ENCODE measurements at places on chromosomes 7 and 10.

DNA sequence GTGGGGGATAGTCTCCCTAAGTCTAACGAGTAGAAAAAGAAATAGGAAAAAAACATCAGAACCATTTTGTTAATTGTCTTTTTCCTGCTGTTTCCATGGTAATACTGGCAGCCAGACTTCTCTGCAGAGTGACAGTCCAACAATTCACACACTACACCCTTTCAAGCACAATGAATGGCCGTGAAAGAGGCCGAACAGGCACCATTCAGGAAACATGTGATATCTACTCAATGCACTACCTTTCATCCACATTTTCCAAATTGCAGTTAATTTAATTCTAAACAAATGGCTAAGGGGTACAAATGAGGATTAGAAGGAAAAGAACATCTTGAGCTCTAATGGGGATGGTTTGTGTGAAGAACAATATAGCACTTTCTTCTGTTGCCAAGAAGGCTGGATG lies 358.5 kb upstream of the ANKRD30A start:
- no peak for DNase-seq

- DNase-seq, result peak; percentile 69
Measured at GRCh38 chr7:35985126-35985754, 167.8 kb upstream of the EEPD1 start.

DNA sequence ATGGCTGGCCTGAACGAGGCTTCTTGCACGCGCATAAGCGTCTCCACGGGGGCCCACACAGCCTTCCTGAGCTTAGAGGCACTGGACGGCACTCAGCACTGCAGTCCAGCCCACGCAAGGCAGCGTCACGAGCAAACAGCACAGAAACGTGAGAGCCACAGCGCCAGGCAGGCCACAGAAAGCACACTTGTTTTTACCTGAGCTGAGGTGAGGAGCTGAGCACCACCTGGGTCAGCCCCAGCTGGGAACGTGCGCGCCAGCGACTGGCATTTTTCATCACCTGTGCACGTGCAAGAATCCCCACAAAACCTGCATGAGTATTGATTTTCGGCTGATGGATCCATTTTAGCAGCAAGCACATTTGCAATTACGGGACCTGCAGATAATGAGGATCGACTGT lies 26.7 kb downstream of the IQCE start:
- no peak for DNase-seq

DNA sequence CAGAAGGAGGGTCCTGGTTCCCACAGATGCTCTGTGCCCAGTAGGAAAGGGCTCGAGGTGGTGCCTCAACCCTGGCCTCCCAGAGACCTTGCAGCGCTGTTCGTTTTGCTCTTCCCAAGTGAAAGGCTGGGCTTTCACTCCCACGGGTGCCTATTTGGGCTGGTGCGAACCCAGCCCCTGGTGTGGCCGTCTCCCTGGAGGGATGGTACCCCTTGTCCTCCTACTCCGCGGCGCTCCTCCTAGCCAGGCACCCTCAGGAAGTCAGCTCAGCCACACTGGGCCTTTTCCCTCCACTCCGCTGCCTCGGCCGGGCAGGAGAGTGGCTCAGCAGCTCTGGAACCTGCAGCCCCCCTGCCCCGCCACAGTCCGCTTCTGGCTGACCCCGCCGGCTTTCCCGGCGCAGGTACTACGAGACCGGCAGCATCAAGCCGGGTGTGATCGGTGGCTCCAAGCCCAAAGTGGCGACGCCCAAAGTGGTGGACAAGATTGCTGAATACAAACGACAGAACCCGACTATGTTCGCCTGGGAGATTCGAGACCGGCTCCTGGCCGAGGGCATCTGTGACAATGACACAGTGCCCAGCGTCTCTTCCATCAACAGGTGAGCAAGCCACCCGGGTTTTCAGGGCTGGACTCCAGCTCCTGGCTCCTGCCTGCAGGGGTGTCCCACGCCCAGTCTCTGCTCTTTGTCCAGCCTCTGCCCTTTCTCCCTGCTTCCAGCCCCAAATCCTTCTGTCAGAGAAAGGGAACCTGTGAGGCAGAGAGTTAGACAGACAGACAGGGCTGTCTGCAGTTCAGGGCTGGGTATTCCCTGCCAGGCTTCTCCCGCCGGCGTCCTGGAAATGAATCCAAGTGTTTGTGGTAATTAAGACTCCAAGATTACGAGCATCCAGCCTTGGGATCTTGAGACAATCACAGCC lies 5.2 kb downstream of the PAX2 start:
- no peak for DNase-seq

DNA sequence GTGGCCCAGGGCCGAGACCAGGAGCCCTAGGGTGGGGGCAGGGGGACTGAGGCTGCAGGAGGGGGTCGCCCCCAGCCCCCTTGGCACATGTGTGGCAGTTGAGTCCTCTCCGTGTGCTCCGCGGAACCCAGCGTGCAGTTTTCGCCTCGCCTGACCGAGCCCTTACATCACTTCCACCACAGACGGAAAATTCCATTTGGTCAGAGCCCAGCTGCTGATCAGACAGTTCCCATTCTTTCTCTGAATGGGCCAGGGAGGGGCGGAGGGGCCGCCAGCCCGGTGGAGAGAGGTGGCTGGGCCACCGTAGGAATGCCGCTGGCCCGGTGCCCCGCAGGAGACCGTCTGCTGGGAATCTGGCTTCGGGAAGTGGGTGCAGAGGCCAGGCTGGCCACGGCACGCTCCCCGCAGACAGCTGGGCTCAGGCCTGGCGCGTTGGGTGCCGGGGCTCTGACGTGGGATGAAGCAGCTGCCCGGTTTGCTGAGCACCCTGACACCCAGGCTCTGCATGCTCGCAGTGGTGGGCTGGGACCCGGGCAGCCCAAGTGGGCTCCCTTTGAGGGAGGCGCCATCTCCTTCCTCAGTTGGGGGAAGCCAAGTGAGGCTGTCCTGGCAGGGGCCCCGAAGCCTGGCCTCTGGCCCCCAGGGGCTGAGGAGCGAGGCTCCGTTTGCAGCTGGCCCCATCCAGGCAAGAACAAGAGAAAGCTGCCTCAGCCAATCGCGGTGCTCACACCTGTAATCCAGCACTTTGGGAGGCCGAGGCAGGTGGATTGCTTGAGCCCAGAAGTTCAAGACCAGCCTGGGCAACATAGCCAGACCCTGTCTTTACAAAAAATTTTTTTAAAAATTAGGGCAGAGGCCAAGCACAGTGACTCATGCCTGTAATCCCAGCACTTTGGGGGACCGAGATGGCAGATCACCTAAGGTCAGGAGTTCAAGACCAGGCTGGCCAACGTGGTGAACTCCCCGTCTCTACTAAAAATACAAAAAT lies 9.9 kb downstream of the TTYH3 start:
- no peak for DNase-seq

DNA sequence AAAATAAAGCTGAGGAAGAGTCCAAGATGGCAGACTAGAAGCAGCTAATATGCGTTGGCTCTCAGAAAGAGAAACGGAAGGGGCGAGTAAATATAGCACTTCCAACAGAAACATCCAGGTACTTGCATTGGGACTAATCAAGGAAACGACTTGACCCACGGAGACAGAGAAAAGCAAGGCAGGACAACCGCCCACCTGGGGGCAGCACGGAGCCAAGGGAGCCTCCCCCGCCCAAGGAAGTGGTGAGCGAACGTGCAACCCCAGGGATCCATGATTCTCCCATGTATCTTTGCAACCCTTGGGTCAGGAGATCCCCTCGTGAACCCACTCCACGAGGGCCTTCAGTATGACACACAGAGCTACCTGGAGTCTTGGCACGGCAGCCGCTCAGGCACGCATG lies 45.4 kb upstream of the GRM3 start:
- no peak for DNase-seq

DNA sequence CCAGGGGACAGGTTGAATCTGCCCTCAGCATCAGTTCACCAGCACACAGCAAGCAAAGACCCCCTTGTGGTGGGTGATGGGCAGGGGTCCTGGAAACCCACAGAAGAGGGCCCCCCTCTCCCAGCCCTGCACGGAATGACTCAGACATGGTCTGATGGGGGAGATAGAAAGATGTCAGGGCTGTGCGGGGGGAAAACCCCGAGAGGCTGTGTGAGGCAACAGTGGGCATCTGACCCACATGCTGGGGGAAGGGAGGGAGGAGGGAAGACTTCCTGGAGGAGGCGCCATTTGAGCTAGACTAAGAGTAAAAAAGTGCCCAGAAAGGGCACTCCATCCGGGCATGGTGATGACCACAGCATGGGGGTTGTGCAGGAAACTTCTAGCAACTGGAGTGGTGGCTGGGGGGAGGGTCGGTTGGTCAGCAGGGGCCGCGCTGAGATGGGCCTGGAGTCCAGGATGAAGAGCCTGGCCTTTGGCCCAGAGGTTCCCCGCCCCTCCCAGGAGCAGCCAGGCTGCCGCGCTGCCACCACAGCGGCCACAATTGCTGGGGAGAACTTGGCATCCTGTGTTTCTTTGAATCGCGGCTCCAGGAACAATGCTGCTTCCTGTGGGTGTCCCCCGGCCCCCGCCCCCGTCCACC lies 2.5 kb downstream of the LFNG start:
- DNase-seq, result no peak

GRCh38 chr10:86294346-86295265 lies 72.0 kb downstream of the GRID1 start:
- DNase-seq, result no peak

DNA sequence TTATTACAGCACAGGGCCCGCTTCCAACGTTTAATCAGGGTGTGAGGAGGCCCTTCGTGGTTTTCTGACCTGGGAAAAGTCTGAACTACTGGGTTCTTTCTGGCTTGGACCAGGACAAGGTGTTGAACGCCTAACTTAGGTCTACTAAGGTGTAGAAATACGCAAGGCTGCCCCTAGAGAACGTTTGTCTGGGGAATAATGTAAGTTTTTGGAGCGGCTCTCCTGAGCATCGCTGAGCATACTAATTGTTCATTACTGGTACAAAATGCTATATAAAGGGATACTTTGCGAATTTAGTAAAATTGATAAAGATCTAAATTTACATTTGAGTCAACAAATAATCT lies 32.4 kb upstream of the TOMM7 start:
- DNase-seq, result peak; percentile 12

GRCh38 chr7:50651271-50651989 lies 86.2 kb upstream of the DDC start:
- DNase-seq, result no peak

- no peak for DNase-seq
Measured at GRCh38 chr10:5608608-5609220, 57.7 kb downstream of the ASB13 start.

GRCh38 chr10:91251430-91252056 lies 31.1 kb downstream of the PCGF5 start:
- DNase-seq, result peak; percentile 45

GRCh38 chr7:5797716-5798115 lies 16.3 kb upstream of the RNF216 start:
- no peak for DNase-seq

DNA sequence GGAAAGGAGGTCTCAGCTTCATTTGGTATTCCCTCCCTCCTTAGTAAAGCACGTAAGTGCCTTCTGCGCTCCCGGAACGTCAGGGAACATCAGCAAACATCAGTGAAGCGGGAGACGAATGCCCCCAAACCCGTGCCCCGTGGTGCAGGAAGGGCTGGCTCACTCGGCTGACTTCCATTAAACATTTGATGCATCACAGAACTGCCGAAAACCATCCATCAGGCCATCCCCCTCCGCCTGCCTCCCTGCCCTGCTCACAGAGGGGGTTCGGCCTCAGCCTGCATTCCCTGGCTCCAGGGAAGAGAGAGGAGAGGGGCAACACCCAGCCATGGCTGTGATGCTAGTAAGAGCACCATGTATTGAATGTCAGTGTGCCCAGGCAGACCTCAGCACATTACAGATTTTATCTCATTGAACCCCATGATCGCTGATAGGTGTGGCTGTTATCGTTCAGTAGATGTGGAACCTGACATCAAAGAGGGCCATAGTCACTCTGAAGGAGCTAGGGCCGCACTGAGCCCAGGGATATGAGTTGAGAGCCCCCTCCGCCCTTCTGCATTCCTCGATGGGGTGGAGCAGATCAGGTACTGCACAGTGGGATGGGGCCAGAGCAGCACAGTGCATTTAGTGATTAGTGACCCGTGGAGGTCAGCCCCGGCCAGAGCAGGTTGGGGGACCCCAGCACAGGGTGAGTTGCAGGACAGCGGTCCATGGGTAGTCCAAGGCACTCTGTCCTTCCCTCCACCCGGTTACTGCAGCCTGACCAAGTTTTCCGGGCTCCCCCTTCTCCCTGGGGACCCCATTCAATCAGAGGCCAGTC lies 146.4 kb downstream of the RPS24 start:
- DNase-seq, result no peak

- DNase-seq, result no peak
Measured at GRCh38 chr7:48245751-48246472, 74.7 kb downstream of the ABCA13 start.

- DNase-seq, result no peak
Measured at GRCh38 chr10:17256627-17257026, 28.6 kb downstream of the VIM start.

DNA sequence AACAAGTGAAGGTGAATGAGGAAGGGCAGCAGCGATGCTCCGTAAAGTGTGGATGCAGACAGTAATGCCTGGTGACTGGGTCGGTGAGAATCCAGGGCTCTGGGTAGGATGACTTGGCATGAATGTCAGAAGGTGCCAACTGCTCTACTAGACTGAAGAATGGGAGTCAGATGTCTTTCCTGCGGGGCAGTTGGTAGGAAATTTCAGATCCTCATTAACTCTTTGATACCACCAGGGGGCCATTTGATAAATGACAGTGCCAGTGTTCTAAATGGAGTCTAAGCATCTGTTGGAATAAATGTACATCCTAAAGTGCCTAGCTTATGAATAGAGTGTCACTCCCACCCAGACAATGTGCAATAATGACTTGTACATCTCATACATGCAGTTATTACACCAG lies 462.0 kb downstream of the GRM8 start:
- DNase-seq, result no peak

GRCh38 chr7:101362334-101363195 lies at the start of gene COL26A1:
Gene COL26A1 (plus strand): TSS chr7:101362875. CDS start chr7:101363033, 158 bp downstream.
- peak; percentile 28 for DNase-seq

DNA sequence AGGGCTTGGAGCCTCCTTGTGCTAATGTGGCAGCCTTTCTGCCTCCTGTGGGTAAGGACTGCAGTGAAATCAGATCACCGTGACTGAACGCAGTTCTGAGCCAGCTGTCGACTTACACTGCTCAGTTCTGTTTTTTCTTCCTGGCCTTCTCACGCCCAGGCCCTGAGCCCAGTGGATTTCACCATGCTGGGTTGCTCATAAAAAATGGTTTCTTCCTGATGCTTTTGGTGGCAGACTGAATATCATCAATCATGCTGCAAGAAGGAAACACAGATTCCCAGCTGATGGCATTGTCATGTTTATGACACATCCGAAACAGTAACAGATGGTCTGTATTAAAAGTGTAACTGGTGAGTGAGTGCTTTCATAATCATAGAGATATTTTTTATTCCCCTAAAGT lies 389.6 kb downstream of the GALNT17 start:
- DNase-seq, result no peak

GRCh38 chr7:152006336-152006735 lies 19.1 kb upstream of the GALNT11 start:
- no peak for DNase-seq

DNA sequence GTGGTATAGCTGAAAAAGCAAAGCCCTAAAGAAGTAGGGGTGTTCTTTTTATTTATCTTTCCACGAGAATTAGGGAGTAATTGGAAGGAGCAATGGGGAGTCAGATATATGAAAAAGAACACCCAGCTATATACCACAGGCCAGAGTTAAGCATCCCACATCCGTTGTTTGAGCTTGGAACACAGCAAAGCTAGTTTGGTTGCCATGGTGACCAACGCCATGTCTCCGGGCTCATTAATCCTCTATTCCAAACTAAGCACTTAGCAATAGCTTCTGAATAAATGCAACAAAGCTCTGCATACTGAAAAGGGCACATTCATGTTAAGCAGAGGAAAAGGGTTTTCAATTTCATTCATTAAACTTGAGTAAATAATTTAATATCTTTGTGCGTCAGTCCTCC lies 23.5 kb downstream of the ASB4 start:
- no peak for DNase-seq

GRCh38 chr10:76396134-76396533 lies 964.7 kb downstream of the LRMDA start:
- no peak for DNase-seq
